ENCODE measurements at places on chromosomes 4 and X.

GRCh38 chrX:31168551-31168950, 96.7 kb upstream of the FTHL17 start:
- no peak for DNase-seq

DNA sequence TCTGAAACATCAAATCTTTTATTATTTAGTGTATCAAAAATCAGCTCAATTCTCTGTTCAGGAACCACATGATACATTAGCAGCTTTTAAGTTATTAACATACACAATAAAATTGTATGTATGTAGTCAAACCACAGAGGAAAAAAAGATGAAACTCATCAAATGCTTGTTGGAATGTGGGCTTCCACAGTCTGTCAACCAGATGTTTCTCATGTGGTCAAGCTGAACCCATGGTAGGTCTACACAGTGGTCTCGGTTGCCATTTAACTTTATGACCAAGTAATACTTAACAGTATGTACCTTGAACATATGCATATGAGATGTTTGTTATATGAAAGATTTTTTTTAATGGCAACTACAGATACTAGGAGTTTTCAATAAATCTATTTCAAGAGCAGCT, 427.8 kb downstream of the IL15 start:
- no peak for DNase-seq

DNA sequence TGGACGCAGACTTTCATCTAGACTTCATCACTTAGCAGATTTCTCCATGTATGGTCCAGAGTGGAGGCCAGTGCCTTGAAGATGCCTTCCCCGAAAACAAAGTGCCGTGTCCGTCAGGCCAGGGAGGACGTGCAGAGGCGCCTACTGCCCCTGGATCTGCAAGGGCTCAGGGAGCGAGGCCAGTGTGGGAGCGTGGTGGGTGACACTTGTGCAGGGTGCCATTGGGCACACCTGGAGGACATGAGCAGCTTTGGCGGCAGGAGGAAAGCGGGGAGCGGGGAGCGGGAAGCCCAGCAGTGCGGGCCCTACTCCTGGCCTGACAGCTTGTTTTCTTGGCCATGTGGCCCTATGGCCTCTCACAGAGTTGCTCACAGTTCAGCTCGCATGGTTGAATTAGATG, 25.8 kb downstream of the WFS1 start:
- no peak for DNase-seq

DNA sequence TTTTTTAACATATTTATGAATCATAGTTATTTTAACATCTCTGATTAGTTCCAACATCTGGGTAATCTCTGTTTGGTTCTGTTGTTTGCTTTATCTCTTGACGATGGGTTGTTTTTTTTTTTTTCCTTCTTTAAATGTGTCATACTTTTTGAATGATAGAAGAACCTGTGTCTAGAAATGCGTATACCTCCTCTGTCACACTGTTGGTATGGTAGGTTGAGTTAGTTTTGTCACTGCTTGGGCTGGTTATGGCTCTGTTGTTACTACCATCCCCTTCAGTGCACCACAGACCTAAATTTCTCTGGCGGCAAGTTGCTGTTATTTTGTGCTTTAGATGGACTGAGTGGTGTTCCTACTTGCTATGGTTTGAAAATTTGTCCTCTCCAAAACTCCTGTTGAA, 16.8 kb downstream of the STIM2 start:
- DNase-seq, result no peak

DNA sequence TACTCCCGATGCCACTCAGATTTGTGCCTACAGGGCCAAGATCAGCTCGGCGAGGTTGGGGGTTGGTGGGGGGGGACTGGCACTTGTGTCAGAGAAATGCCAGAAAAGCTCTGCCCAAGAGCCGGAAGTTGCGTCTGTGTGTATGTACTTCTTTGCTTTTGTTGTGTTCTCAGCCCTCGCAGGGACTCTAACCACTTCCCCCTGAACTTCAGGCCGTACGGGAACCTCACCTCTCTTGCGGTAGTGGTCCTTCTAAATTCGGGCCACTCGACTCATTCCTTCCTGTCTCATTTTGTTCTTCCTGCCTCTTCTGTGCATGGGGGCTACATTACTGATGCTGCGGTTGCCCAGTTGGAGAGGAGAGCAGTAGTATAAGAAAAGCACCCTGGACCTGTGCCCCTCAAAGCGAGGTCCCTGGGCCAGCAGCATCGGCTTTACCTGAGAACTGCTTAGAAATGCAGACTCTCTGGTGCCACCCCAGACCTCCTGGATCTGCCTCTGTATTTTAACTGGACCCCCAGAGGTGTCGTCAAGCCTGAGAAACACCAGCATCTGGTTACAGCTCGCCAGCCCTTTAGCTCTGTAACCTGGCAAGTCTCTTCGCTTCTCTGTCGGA, 146.3 kb upstream of the RPS6KA3 start:
- peak; percentile 9 for DNase-seq

- no peak for DNase-seq
Measured at GRCh38 chr4:81743731-81744435, 272.2 kb upstream of the RASGEF1B start.

DNA sequence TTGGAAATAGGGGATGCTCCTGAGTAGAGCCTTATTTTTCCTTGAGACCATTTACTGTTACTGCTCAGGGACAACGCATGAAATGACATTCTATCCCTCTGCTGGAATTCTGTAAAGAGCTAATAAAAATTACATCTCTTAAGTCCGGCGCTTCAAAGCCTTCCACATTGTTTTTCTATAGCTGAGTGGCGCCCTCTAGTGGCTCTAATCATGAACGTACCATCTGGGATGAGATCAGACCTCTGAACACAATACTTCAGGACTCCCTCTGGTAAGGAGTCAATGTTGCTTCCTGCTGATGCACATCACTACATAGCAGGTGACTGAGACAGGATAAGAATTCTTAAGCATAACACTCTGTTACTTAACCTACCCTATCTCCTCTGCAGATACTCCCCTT, 6.0 kb downstream of the HMGN5 start:
- peak; percentile 39 for DNase-seq

DNA sequence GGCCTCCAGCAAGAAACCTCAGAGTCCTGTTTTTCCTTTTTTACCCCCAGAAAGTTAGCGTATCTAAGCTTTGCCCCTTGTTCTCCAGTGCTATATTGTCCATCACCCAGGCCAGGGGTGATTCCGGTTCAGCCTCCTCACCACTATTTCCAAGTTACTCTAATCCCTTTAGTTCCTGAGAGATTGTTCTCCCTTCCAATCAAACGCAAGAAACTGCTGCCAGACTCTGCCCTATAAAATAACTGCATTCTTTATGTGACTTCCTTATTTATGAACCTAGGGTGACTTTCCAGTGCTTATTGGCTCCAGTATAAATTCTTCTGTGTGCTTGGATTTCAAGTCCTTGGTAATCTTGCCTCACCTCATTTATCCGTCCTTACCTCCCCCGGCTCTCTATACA, 65.7 kb downstream of the CLCN5 start:
- no peak for DNase-seq

DNA sequence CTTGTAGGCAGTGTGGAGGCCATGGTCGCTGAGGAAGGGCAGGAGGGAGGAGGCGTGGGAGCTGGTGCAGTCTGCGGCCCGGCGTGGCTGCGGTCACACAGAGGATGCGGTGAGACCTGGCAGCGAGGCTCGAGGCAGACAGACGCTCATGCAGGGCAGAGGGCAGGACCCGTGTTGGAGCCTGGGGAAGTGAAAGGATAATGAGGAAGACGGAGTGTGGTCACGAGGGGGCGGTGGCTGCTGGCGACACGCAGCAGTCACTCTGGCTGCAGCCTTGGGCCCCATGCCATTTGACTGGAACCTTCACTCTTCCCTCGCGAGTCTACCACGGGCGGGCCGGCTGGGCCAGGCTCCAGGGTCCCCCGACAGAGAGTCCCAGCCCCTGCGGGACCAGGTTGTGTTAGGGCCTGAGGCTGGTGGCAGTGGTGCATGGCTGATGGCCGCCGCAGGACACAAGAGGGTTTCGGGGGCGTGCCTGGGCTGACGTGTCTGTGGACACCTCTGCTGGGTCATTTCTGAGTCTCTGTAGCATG, 68.8 kb upstream of the HGFAC start:
- DNase-seq, result no peak

DNA sequence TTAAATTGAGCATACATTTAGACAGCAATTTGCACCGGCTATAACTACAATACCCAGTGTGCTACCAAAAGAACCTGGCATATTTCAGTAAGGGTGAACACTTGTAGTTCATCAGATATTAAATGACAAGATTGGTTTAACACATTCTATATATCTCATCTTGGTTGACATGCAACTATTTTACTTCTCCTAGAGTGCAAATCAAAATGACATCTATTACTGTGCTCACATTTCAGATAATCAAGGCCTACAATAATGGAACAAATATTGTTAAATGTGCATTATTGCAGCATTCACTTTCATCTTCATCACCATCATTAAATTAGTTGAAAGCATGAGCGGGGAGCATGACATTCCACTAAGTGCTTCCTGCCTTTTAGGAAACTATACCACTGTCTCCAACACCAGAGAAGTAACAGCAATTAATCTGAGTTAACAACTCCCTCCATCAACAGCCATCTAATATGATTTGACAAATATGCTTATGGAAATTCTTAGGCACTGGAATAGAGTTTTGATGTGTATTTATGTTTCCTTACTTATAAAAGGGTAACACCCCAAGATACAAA, 209.8 kb upstream of the SLIT2 start:
- DNase-seq, result no peak

DNA sequence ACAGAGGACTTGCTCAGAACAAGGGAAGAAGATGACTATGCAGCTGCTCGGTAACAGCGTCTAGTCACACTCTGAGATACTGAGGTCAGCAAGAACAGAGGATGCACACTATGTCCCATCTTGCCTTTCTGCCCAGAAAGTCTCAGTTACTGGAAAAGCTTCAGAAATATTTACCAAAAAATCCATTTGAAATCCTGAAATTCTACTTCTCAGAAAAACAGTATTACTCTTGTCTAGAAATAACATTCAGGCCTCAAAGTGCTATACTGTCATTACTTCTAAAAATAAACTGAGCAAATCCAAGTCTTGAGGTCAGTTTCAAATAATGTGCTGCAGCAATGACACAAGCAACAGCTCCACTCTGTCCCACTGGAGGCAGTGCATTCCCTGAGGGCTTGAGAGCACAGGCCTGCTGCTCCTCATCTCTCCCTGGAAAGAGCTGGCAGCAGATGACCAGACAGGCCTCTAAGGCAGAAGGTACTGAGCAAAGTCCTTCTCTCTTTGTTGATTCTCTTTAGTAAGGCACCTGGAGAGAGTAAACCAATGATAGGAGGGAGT, 76.9 kb downstream of the CAMK2D start:
- no peak for DNase-seq

GRCh38 chr4:167100120-167100519, 134.2 kb downstream of the SPOCK3 start:
- DNase-seq, result no peak

DNA sequence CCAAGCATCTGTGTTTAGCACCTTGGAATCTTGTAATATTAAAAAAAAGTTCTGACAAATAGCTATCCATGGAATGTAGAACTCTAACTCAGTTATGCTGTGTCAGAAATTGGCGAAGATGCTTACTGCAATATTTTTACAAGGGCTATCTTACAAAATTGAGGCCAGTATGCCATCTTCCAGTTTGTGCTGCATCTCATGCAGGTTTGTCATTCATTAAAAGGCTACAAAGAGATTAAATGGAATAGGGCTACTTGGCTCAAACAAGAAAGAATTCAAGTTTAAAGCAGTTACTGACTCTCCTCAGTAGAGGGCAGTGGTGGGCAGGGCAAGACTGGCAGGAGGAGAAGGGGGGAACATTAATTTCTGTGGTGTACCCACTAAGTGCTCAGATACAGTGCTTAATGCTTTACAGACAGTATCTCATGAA, 66.5 kb downstream of the SHROOM4 start:
- no peak for DNase-seq

All from effector CD8-positive, alpha-beta T cell (primary cell).